ENCODE measurements at places on chromosomes 13 and 19. TPM values are rescaled to one million over a fixed set of nuclear protein-coding genes. Genes with fewer than 3 reads are reported as not detected.

ATP1A3 gene
- total RNA-seq: 217 TPM

PTGER1 gene
- total RNA-seq: not detected

WDFY2 gene
- 28.5 TPM for total RNA-seq

MATK gene
- total RNA-seq: 19.7 TPM

SLC15A1 gene
- not detected for total RNA-seq

PINLYP gene
- total RNA-seq: 14.4 TPM

CATSPERD gene
- not detected for total RNA-seq

CD209 gene
- not detected for total RNA-seq

SOX21 gene
- total RNA-seq: 4.1 TPM

FKBP8 gene
- 141 TPM for total RNA-seq

SOX1 gene
- total RNA-seq: 15.7 TPM

AKAP11 gene
- 107 TPM for total RNA-seq

PPM1N gene
- total RNA-seq: 0.94 TPM

S1PR5 gene
- not detected for total RNA-seq

ARRDC5 gene
- total RNA-seq: not detected

LAIR1 gene
- 1.3 TPM for total RNA-seq

ONECUT3 gene
- total RNA-seq: not detected

DZIP1 gene
- 67.3 TPM for total RNA-seq

AMH gene
- total RNA-seq: 2.2 TPM

RASGRP4 gene
- total RNA-seq: not detected

DCLK1 gene
- total RNA-seq: 464 TPM

ZNF583 gene
- 71.7 TPM for total RNA-seq

ANGPTL4 gene
- total RNA-seq: 0.63 TPM

TPP2 gene
- 76.4 TPM for total RNA-seq

TNFAIP8L1 gene
- 6.9 TPM for total RNA-seq

ACTL9 gene
- not detected for total RNA-seq

CDKN2D gene
- total RNA-seq: 72.6 TPM

TMEM272 gene
- total RNA-seq: 1.9 TPM

SERP2 gene
- total RNA-seq: 28.8 TPM

BAX gene
- 7.8 TPM for total RNA-seq

ANKRD24 gene
- 14.7 TPM for total RNA-seq

CRYL1 gene
- total RNA-seq: 18.5 TPM

NUMBL gene
- total RNA-seq: 39.8 TPM

TEX101 gene
- not detected for total RNA-seq

CALR3 gene
- not detected for total RNA-seq

OVOL3 gene
- not detected for total RNA-seq

CIC gene
- 38.2 TPM for total RNA-seq

CYP2F1 gene
- not detected for total RNA-seq

SYNGR4 gene
- total RNA-seq: not detected

DCT gene
- total RNA-seq: 0.63 TPM

ATP8A2 gene
- 66.4 TPM for total RNA-seq

KLK4 gene
- not detected for total RNA-seq

ADGRL1 gene
- total RNA-seq: 88.9 TPM

MUC16 gene
- total RNA-seq: not detected

B9D2 gene
- 4.7 TPM for total RNA-seq

TTC9B gene
- 41.6 TPM for total RNA-seq

GIPR gene
- 0.31 TPM for total RNA-seq

TPRX1 gene
- total RNA-seq: not detected

A1BG gene
- total RNA-seq: 4.1 TPM

ZFP14 gene
- total RNA-seq: 44.4 TPM

ZNF443 gene
- 25.0 TPM for total RNA-seq

SBK2 gene
- total RNA-seq: not detected

OR7D2 gene
- total RNA-seq: not detected

MAB21L1 gene
- 0.31 TPM for total RNA-seq

LSR gene
- 3.1 TPM for total RNA-seq
